Activated CD4-positive, CD25-positive, alpha-beta regulatory T cell (primary cell): ENCODE measurements at places on chromosomes 4 and X.

DNA sequence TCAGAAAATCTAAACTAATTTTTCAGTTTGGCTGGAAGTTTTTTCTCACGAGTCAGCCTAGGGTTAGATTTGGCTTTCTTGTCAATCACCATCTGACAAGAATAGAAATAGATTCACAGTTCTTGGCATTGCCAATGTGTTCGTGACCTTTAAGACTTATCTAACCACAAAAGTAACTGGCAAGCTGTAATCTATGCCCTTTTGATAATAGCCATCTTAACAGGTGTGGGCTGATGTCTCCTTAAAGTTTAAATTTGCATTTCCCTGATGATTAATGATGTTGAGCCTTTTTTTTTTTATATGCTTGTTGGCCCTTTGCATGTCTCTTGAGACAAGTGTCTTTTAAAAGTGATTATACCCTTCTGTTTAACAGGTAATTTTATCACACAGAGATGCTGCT lies 460.3 kb upstream of the PRKX start:
- DNase-seq, result no peak

DNA sequence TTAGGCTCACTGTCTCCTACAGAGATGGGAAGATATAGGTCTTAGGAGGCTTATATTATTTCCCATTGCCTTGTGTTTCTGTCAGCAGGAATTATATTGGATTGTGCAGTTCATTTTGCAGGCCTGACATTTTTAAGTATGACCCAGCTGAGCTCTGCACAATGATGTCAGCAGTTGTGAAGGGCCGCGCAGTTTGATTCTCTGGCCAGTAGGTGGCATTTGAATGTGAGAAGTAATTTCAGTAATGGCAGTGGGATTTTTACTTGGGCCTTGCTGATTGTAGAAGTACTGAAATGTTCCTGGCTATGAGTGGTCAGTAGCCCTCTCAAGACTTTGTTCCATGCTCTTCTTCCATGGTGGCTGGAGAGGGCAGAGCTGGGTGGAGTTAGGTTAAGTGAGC lies 247.2 kb upstream of the MTMR8 start:
- no peak for DNase-seq

GRCh38 chr4:118888666-118889311 lies at the start of gene SYNPO2:
Gene SYNPO2, plus strand, starts transcription at chr4:118888854. Its CDS starts 183 bp downstream, at chr4:118889037.
- DNase-seq, result peak; percentile 10

DNA sequence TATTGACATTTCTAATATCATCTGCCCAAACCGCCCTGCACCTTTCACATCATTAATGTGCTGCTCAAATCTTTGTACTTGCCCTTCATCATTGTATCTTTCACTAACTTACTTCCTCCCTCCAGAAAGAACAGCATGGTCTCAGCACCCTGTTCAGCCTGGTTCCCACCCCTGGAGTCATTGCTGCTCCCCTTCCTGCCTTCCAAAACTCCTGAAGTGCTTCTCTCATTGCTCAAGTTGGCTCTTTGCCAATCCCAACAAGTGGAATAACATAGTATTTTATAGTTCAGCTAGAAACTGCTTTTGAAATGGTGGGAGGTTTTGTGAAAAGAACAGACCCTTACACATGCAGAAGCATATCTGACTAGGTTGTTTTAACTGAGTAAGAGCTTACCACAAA lies 14.0 kb upstream of the TTC29 start:
- no peak for DNase-seq

GRCh38 chr4:41214136-41214824 lies at the start of gene APBB2:
Gene APBB2, minus strand, starts transcription at chr4:41214542. Its CDS starts 181,288 bp downstream, at chr4:41033254.
- peak; percentile 5 for DNase-seq

- DNase-seq, result no peak
These were observed 12.3 kb upstream of the PPM1K start for GRCh38 chr4:88296413-88297211.

- DNase-seq, result no peak
These were observed 86.4 kb upstream of the FAM9C start for GRCh38 chrX:13130816-13131215.
